ENCODE measurements at places on chromosomes 12 and 14.
A peak's percentile ranks its signal among the peaks of the same experiment; 100 is the strongest.

DNA sequence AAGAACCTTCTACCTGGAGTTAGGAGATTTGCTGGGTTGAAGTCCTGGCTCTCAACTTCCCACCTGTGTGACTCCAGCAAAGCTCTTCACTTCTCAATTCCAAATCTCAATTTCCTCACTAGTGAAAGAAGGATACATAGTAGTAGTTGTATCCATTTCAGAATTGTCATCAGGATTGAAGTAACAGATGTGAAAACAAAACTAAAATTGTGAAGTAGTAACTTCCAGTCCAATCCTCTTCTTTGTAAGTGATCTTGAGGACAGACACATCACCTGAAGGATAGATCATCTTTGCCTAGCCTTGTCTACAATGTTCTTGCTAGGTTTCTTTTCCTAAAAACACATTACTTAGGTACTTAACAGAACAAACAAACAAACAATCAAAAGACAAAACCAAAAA lies 1.2 kb upstream of the LRRK2 start:
- H3K4me1 ChIP-seq, result peaks cover 12% of the 10 kb centered on the region
- DNase-seq, result no peak
- H3K36me3 ChIP-seq, result no peaks in the 10 kb centered on the region
- peak overlapping the region; percentile 78 for H3K4me3 ChIP-seq
- peaks cover 5% of the 10 kb centered on the region for H3K27me3 ChIP-seq
- no peak overlapping the region for H3K27ac ChIP-seq

- H3K4me3 ChIP-seq, result no peak overlapping the region
- H3K36me3 ChIP-seq, result peaks cover 3% of the 10 kb centered on the region
- no peaks in the 10 kb centered on the region for H3K4me1 ChIP-seq
Observed at GRCh38 chr14:101495284-101495683, 66.0 kb upstream of the DIO3 start.

DNA sequence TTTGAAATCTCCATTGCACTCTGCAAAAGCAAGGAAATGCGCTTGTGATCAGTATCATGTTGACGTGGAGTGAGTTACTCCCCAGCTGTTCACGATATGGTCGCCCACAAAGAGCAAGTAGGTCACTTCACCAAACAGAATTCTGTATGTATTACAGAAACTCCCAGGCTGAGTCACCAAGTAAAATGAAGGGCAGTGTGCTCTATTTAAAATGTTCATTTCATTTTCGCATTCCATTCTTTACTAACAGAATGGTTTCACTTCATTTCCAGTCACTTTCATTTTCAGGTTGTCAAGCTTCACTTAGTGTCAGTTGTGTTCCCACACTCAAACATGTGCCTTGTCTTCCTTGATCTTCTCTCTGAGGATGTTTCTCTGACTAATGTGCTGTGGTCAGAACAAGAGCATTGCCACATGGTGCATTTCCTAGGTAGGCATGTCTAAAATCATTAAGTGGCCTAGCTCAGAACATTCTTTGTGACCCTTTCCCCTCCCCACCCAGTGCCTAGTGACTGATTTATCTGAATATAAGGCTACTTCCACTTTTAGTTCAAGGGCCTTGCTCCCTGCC lies 391.2 kb downstream of the RAD51B start:
- H3K4me3 ChIP-seq, result no peak overlapping the region
- no peaks in the 10 kb centered on the region for H3K27me3 ChIP-seq
- no peaks in the 10 kb centered on the region for H3K36me3 ChIP-seq
- no peaks in the 10 kb centered on the region for H3K4me1 ChIP-seq
- no peak for DNase-seq

- H3K36me3 ChIP-seq, result peaks cover 7% of the 10 kb centered on the region
- H3K27me3 ChIP-seq, result no peaks in the 10 kb centered on the region
- no peaks in the 10 kb centered on the region for H3K4me1 ChIP-seq
- H3K4me3 ChIP-seq, result no peak overlapping the region
Observed at GRCh38 chr12:130016194-130016593, 112.4 kb upstream of the TMEM132D start.

- H3K27ac ChIP-seq, result no peak overlapping the region
- DNase-seq, result no peak
- no peaks in the 10 kb centered on the region for H3K4me1 ChIP-seq
- H3K27me3 ChIP-seq, result no peaks in the 10 kb centered on the region
- no peak overlapping the region for H3K4me3 ChIP-seq
Observed at GRCh38 chr14:52240623-52241022, 26.9 kb upstream of the PTGDR start.

GRCh38 chr14:92649934-92650545 lies 98.4 kb downstream of the LGMN start:
- DNase-seq, result no peak
- no peaks in the 10 kb centered on the region for H3K4me1 ChIP-seq
- peaks cover 1% of the 10 kb centered on the region for H3K27me3 ChIP-seq

DNA sequence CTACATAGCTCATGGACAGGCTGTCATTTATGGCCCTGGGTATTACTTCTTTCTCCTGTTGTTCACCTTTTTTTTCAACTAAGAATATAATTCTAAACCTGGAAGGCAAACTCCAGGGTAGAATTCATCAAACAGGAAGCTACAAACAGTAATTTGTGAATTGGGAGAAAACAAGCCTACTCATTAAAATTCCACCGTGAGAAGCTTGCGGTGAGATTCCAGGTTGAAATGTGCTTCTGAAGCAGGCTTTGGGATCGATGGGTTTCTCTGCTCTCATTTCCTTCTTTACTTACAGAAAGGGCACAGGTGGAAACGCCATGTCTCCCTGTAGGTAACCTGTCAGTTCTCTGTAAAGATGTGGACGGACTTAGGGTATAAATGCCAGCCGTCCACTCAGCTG lies 257.5 kb downstream of the TMEM132C start:
- peaks cover 5% of the 10 kb centered on the region for H3K36me3 ChIP-seq
- no peak overlapping the region for H3K4me3 ChIP-seq
- peaks cover 9% of the 10 kb centered on the region for H3K27me3 ChIP-seq
- H3K27ac ChIP-seq, result no peak overlapping the region
- H3K4me1 ChIP-seq, result no peaks in the 10 kb centered on the region

DNA sequence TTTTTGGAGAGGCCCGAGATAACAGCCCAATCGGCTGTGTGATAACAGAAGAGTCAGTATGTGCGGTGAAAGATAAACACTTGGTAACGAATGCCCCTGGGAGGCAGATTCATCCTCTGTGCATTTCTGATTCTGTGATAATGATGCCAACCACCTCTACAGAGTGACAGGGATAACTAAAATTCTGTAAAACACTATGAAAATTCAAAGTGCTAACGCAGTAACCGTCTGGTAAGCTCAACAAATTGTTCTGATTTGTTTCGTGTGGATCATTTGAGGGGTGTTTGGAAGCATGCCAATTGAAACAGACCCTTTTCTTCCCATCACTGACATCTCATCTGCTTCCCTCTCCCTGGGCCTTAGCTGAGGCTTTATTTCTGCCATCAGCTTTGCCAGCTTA lies 76.3 kb downstream of the ESR2 start:
- H3K27me3 ChIP-seq, result no peaks in the 10 kb centered on the region
- H3K4me1 ChIP-seq, result no peaks in the 10 kb centered on the region
- no peak overlapping the region for H3K4me3 ChIP-seq
- peaks cover 13% of the 10 kb centered on the region for H3K36me3 ChIP-seq

GRCh38 chr14:61752626-61753025 lies 9.6 kb upstream of the SNAPC1 start:
- no peak for DNase-seq
- H3K4me1 ChIP-seq, result peaks cover 2% of the 10 kb centered on the region
- H3K4me3 ChIP-seq, result no peak overlapping the region
- no peaks in the 10 kb centered on the region for H3K36me3 ChIP-seq
- no peak overlapping the region for H3K27ac ChIP-seq
- peaks cover 3% of the 10 kb centered on the region for H3K27me3 ChIP-seq

DNA sequence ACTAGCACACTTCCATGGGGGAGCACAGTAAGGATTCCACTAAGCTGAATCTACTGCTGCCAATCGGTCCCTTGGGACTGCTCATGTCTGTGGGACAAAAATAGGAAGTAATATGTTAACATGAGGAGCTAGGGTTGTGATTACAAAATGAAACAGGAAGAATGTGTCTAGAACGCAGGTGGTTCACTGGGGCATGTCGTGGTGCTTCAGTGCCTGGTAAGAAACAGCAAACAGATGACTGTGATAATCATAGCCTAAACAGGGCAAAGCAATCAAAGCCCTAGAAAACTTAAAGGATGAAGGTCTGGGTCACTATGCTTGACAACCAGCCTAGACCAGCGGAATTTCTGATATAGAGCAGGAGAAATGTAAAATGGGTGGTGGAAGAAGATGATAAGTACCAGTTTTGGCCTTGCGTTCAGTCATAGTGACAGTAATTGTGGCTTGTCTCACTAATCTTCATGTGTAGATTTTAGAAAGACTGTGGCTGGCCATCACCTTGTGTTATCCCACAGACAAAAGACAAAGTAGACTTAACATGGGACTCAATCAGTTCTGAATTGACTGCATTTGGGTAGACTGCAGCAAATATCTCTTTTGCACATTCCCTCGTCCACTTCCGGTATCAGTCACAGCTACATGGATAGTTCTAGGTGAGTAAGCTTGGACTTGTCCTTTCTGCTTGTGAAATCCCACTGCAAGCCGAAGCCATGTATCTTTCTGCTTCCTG lies 51.4 kb downstream of the WASHC3 start:
- H3K36me3 ChIP-seq, result no peaks in the 10 kb centered on the region
- no peak overlapping the region for H3K27ac ChIP-seq
- H3K4me1 ChIP-seq, result no peaks in the 10 kb centered on the region

Measured in endothelial cell (in vitro differentiated cells).